Fibroblast of lung (primary cell): ENCODE measurements at places on chromosomes 5 and 9. TPM values are rescaled to one million over a fixed set of nuclear protein-coding genes. Genes with fewer than 3 reads are reported as not detected.

GRCh38 chr9:89576404-89576839 lies 28.4 kb upstream of the GADD45G start:
- no peaks in the 10 kb centered on the region for H3K36me3 ChIP-seq
- peak; percentile 58 for DNase-seq
- no peak overlapping the region for H3K27ac ChIP-seq
- H3K27me3 ChIP-seq = no peaks in the 10 kb centered on the region
- no peak overlapping the region for H3K4me3 ChIP-seq

The C9orf43 gene
- 0.25 and 0.61 TPM in 2 replicates for polyA plus RNA-seq

The ATOSB gene
- 24.5 and 25.4 TPM in 2 replicates for polyA plus RNA-seq

GRCh38 chr5:172903790-172904189 lies 55.4 kb upstream of the RPL26L1 start:
- no peaks in the 10 kb centered on the region for H3K27me3 ChIP-seq
- peaks cover 48% of the 10 kb centered on the region for H3K4me1 ChIP-seq
- H3K4me3 ChIP-seq = no peak overlapping the region
- peak overlapping the region; percentile 95 for H3K27ac ChIP-seq
- peaks cover 6% of the 10 kb centered on the region for H3K36me3 ChIP-seq

- no peak overlapping the region for H3K4me3 ChIP-seq
- no peaks in the 10 kb centered on the region for H3K27me3 ChIP-seq
- H3K4me1 ChIP-seq = no peaks in the 10 kb centered on the region
- H3K36me3 ChIP-seq = no peaks in the 10 kb centered on the region
These were observed 16.5 kb downstream of the ANKDD1B start for GRCh38 chr5:75627801-75628200.

The PAEP gene
- not detected in 2 replicates for polyA plus RNA-seq

GRCh38 chr9:110078604-110079003 lies 129.4 kb downstream of the C9orf152 start:
- no peaks in the 10 kb centered on the region for H3K36me3 ChIP-seq
- no peaks in the 10 kb centered on the region for H3K27me3 ChIP-seq
- H3K27ac ChIP-seq = peak overlapping the region; percentile 28
- no peak overlapping the region for H3K4me3 ChIP-seq
- peaks cover 26% of the 10 kb centered on the region for H3K4me1 ChIP-seq

The ANKRD55 gene
- polyA plus RNA-seq = 0.25 TPM in 1 of 2 replicates, not detected in the other

DNA sequence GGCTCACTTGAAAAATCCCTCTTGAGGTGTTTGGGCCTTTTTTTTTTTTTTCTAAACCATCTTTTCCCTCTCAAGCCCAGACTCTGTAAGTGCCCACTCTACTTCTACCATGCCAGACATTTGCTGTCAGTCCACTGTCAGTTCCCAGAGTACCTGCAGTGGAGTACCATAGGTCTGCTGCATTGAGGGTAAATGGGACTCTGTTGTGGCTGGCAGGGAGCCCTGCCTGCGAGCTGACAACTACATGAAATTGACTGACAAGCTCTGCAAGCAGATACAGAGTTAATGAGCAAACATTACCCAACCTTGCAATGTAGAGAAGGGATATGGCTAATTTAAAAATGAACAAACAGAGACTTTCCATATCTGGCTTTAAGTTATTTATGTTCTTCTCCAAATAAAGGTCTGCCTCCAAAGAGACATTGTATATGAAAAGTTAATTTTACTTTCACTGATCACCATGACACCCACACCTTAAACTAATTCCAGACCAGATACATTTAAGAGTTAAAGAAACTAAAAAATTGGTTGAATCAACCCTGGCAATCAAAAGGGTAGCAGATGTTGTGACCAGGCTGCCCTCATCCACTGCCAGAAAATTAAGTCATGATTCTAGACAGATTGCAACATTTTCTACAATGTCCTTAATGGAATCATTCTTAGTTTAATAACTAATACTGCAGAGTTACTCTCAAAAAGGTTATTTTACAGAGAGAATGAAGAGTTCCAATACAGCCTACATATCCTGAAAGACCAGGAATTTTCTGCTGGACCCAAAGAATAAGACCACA lies 100.4 kb upstream of the PAM start:
- DNase-seq = peak; percentile 7
- no peak overlapping the region for H3K4me3 ChIP-seq
- H3K4me1 ChIP-seq = peaks cover 2% of the 10 kb centered on the region
- no peaks in the 10 kb centered on the region for H3K27me3 ChIP-seq

GRCh38 chr9:134175808-134176598 lies 11.6 kb upstream of the RNU6ATAC start:
- no peak for DNase-seq
- no peak overlapping the region for H3K4me3 ChIP-seq
- H3K27me3 ChIP-seq = peaks cover 8% of the 10 kb centered on the region
- peaks cover 11% of the 10 kb centered on the region for H3K4me1 ChIP-seq
- H3K27ac ChIP-seq = no peak overlapping the region
